ENCODE measurements at places on chromosomes 16 and 17.
A peak's percentile ranks its signal among the peaks of the same experiment; 100 is the strongest.

GRCh38 chr17:75250009-75250471, 11.4 kb downstream of the GGA3 start:
- peak; percentile 74 for DNase-seq

- DNase-seq, result peak; percentile 36
These were observed at the start of gene YBX2 for GRCh38 chr17:7294614-7295153. Gene YBX2 (minus strand): TSS chr17:7294639. CDS start chr17:7294500, 139 bp downstream.

GRCh38 chr16:88308441-88309173, 74.2 kb upstream of the ZNF469 start:
- DNase-seq, result peak; percentile 34

GRCh38 chr17:31654936-31655335, 204.1 kb downstream of the COPRS start:
- DNase-seq, result peak; percentile 57

GRCh38 chr16:3118204-3118790, 5.9 kb downstream of the ZNF205 start:
- no peak for DNase-seq

- DNase-seq, result no peak
These were observed 15.5 kb downstream of the GFOD2 start for GRCh38 chr16:67703626-67704025.

DNA sequence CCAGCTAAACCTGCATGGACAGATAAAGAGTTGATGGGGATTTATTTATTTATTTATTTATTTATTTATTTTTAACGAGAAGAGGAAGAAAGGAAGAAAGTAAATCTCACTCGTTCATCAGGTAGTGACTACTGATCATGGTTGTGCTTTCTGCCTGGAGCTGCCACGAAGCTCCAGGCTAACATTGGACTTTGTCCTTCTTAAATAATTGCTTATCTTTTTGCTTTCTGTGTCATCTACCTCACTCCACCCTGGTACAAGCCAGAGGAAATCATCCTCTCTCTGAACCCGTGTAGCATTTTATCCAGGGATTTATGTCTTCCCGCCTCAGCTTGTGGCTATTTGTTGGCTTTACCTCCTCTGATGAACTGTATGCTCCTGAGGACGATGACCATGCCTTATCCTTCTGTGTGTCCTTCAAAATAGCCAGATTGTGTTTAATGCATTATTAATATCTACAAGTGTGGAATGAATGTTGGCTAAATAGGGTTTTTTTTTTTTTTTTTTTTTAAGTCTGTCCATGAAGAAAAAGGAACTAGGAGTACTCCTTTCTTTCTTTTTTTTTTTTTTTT, 8.0 kb upstream of the SLC12A3 start:
- no peak for DNase-seq

GRCh38 chr17:74447628-74448159, 15.8 kb downstream of the GPRC5C start:
- no peak for DNase-seq

DNA sequence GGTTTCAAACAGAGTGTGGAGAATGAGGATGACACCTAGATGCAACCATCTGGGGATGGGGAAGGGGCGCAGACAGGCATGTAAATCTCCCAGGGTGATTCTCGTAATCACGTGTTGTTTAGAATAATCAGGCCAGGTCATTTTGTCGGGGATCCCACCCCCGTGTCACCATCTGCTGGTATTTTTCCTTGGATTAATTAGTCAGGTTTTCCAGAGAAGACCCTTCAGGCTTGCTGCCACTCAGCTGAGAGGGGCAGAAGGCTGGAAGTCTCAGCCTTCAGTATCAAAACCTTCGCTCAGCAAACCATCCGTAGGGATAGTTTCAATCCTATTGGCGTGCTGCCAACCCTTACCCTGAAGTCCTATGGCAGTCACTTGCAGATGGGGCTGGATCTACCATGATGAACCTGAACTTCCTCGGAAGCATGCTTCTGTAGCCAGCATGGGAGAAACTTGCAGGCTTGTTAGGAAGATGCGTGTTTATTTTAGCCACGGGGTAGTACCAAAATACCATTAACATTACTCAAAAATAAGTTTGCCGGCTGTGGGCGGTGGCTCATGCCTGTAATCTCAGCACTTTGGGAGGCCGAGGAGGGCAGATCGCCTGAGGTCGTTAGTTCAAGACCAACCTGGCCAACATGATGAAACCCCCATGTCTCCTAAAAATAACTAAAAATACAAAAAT, 7.5 kb upstream of the ADCY9 start:
- DNase-seq, result peak; percentile 70

- no peak for DNase-seq
These were observed 29.7 kb downstream of the ARL4D start for GRCh38 chr17:43428524-43428923.

DNA sequence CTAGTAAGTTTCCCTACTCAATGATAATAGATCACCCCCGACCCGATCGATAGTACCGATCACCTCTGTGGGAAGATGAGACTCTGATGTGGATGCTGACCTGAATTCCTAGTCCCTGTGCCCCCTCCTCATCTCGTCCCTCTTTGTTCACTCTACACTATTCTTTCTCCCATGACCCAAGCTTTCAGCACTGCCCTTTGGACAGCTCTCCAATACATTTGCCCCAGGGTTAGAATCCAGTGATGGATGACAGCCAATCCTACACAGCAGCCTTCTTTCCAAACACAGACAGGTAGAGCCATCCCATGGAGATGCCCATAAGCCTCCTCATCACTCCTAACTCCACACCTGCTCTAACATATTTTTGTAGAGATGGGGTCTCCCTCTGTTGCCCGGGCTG, 141.1 kb downstream of the GSG1L start:
- DNase-seq, result no peak

GRCh38 chr16:57519796-57520360, 16.5 kb downstream of the CCDC102A start:
- DNase-seq, result peak; percentile 57

DNA sequence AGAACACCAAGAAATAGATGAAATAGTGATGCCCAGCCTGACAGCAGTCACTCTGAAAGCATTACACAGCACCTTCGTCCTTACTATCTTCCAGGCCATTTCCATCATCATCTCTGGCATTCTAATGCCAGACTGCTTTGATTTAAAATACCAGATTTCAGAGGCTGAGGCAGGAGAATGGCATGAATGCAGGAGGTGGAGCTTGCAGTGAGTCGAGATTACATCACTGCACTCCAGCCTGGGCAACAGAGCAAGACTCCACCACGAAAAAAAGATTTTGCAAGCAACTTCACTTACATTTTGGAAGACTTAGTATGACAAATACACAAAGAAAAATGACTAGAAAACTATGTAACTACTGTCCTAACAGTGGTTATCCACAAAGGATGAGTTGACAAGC, 244.0 kb downstream of the CPPED1 start:
- DNase-seq, result peak; percentile 71

GRCh38 chr17:11671126-11671525, 72.9 kb downstream of the DNAH9 start:
- DNase-seq, result no peak

DNA sequence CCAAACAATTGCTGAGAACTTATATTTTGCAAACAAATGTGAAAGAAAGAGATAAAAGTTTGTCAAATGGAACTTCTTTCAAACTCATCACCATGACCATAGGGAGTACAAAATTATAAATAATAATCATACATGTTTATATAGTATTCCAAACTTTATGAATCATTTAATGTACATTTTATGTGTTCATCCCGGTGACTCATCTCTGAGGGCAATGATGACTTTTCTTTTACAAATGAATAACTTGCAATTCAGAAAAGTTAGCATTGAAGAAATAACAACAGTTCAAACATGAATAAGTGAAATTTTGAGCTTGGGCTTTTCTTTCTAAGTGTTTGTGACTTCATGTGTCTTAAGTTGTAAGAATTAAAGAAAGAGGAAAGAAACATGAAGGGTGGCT, 66.3 kb upstream of the CDH8 start:
- peak; percentile 65 for DNase-seq

DNA sequence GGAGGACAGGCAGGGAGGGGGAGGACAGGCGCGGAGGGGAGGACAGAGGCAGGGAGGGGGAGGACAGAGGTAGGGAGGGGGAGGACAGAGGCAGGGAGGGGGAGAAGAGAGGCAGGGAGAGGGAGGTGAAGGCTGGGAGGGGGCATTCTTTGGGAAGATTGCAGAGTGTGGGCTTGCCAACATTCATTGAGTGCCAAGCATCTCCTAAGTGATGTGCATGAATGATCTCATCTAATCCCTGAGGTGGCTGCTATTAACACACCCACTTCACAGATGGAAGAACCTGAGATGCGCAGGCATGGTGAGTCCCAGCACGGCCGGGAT, 58.3 kb downstream of the NT5M start:
- no peak for DNase-seq

- no peak for DNase-seq
These were observed 526 bp upstream of the BORCS6 start for GRCh38 chr17:8190506-8190905.

- DNase-seq, result peak; percentile 20
These were observed 164.3 kb downstream of the ANKFN1 start for GRCh38 chr17:56317351-56318208.

DNA sequence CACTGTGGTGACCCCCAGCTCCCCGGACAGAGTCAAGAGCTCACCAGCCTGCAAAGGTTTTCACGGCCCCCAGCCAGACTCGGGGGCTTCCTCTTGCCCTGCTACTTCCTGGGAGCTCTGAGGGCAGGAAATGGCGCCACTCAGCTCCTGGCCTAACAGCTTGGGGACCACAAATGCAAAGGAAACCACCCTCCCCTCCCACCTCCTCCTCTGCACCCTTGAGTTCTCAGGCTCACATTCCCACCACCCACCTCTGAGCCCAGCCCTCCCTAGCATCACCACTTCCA, 375 bp upstream of the SPN start:
- DNase-seq, result no peak

DNA sequence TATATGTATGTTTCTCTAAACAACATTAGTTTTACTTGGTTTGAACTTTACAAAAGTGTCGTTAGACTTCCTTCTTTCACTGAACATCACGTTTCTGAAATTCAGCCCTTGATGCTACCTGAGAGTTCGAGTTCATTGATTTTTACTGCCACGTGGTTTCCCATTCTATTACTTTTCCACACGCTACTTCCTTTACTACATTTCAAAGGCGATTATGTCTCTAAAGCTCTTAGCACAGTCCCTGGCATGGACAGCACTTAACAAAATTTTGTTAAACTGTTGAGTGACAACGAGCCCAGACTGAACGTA, 15.9 kb upstream of the ARHGAP17 start:
- no peak for DNase-seq

Data from fibroblast of skin of back (primary cell).